ENCODE measurements at places on chromosomes 5 and 9.
A peak's percentile ranks its signal among the peaks of the same experiment; 100 is the strongest.

- DNase-seq = peak; percentile 76
These were observed 284.1 kb downstream of the HCN1 start for GRCh38 chr5:45411971-45412612.

DNA sequence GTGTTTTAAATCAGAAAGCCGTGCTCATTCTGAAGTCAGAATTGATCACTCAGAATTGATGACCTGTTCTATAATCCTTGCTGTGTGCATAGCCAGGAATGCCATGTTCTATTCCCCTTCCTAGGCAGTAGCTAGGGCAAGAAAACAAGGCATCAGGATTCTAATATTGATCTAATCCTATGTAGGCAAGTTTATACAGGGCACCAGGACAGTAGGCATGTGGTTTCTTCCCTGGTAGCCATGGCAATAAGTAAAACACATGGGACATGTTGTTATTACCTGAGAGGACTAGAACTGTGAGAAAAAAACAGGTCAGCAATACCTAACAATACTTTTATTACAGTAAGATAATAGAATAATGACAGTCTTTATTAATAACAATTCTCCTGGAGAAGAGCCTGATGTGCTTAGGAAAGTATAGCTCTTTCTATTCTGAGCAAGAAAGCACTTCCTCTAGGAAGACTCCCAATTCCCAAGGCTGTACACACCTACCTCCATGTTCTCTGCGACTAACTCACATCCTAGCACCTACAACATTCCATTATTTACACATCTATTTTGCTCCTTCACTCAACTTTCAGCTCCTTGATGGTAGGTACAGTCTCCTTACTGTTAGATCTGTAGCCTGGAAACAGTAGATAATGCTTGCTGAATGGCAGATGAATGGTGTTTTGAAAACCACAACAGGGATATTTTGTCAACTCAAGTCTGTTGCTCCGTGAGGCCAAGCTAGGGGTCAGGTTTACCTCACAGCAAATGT lies 70.8 kb downstream of the STX17 start:
- DNase-seq = no peak

- no peak for DNase-seq
These were observed 133.9 kb upstream of the ADRA1B start for GRCh38 chr5:159782197-159782994.

- no peak for DNase-seq
These were observed 143.0 kb downstream of the FGF1 start for GRCh38 chr5:142542906-142543305.

DNA sequence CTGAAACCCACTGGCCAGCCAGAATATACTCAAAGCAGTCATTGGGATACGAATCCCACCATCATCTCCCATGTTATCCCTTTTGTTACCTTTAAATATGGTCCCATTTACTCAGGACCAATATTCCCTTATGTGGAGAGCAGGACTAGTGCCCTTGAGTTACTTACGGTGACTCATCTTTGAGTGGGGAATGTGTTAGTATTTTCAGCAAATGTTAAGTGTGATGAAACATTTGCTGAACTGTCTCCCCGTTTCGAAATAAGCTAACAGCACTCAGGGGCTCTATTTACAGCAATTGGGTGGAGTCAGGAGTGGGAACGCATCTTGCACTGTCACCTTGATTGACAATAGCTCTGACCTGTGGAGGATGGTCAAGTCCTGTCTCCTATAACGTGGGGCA lies 67.4 kb downstream of the CTSL start:
- DNase-seq = peak; percentile 46

DNA sequence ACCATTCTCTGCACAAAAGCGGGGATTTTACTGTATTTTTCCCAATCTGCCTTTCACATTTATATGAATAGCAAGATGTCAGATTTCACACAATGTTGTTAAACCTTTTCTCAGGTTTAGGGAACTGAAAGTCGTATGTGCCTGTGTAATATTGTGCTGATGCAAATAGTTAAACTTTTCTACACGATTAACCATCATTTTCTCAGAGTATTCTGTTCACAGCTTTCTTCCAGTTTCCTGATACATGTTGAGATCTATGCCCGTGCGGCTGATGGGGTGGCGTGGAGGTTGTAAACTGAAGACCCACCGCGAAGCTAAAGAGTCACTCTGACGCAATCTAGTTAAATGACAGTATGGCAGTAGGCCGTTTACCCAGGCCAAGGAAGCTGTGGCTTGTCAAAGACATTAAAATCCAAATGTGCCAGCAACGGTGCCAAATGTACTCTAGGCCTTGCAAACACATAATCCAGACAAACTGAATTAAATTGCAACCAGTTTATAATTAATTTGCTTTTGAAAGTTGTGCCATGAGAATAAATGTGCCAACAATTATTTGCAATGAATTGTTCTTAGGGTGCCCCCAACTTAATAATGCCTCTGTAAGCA lies 145.7 kb downstream of the EBF1 start:
- DNase-seq = no peak

DNA sequence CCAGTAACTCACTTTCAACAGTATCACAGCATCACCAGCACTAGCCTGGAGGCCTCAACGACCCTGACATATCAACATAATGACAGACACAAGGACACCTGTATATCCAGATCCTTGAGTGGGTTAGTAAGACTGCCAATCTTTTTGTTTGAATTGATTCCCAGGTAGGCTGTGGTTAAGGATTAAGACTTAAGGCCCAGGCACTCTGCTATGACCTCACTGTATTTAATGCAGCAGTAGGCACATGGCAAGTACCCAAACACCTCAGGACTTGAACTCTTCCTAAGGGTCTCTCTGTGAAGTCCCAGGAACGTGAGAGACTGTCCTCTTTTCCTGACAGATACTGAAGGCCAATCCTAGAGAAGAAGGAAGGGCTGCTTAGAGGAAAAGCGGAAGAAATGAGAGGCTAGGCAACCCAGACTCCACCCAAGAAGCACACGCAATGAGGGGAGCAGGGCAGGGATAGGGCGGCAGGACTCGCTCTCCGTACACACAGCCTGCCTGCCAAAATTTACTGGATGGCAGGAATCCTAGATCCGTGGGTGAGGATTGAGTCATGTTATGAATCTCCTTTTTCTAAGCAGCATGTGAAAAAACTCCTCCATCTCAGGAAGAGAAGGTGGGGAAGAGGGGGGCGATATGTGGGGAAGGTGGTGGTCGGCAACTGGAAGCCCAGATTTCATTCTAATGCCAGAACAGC lies 93.4 kb downstream of the SIL1 start:
- DNase-seq = peak; percentile 6

- no peak for DNase-seq
These were observed 334.7 kb upstream of the PIK3R1 start for GRCh38 chr5:67880876-67881275.

GRCh38 chr5:139912158-139912557 lies 116.5 kb downstream of the PSD2 start:
- DNase-seq = no peak

DNA sequence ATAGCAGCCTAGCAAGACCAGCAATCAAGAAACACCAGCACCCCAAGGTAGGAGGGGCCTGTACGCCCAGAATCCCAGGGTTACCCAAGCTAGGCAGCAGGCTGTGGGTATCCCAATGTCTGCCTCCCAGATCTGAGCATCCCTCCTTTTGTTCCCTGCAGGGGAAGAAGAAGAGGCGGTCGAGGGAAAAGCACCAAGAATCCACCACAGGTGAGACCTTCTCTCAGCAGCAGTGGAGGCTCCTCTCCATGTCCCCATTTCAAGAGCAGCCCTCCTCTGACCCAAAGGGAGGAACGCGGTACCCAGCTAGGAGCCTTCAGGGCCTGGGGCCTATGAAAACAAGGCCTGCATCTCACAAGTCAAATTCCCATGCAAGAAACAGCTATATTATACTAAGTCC lies 28.9 kb downstream of the TCF7 start:
- no peak for DNase-seq

- no peak for DNase-seq
These were observed 145.1 kb downstream of the NXNL2 start for GRCh38 chr9:88680041-88680440.

GRCh38 chr5:59745415-59745863 lies 148.1 kb downstream of the PDE4D start:
- DNase-seq = no peak

GRCh38 chr5:78594610-78595457 lies 53.7 kb downstream of the LHFPL2 start:
- DNase-seq = peak; percentile 98

DNA sequence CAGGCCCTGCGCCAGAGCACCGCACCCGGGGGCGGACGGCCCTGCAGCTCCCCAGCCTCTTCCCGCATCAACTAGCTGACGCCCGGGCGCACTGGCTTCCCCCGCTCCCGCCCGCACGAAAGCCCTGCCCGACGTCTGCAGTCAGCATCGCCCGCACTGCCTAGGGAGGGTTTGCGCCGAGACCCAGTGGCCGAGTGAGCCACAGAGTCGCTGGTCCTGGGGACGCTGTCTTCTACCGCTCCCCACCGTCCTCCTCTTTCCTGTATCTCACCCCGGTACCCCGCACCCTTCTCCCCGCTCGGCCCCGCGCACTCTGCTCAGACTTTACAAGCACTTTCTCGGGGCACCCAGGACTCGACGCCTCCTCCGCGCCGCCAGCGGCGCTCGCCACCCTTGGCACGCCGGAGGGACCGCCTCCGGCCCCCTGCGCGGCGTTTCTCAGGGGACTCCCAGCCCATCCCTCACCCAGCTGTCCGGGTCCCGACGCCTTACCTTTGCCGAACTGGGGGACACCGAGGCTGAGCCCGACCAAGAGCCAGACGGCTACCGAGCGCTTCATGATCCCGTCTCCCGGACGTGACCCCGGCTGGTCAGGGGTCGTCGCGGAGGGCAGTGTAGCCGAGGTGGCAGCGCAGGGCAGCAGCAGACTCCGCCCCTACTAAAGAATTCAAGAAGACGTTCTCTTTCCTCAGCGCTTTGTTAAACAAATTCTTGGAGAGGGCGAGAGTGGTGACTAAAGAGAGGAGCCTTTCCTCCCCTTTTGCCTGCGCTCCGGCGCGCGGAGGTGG lies 670 bp downstream of the EDIL3 start:
- peak; percentile 53 for DNase-seq

DNA sequence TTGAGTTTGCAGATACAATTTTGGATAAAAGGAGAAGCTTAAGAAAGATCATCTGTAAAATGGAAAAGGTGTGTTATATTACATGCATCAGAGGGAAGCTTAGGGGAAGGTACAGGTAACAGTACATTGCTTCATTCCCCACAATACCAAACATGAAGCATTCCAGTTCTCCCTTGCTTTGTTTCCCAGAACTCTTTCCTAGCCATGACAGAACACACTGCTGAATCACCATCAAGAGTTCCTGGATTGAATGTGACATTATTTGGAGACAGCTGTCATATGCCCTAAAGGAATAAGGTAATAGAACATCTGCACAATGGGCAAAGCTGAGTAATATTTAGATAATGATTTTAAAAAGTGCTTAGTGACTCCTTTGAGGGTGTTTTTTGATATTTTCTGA lies 303.5 kb upstream of the ST8SIA4 start:
- DNase-seq = no peak

DNA sequence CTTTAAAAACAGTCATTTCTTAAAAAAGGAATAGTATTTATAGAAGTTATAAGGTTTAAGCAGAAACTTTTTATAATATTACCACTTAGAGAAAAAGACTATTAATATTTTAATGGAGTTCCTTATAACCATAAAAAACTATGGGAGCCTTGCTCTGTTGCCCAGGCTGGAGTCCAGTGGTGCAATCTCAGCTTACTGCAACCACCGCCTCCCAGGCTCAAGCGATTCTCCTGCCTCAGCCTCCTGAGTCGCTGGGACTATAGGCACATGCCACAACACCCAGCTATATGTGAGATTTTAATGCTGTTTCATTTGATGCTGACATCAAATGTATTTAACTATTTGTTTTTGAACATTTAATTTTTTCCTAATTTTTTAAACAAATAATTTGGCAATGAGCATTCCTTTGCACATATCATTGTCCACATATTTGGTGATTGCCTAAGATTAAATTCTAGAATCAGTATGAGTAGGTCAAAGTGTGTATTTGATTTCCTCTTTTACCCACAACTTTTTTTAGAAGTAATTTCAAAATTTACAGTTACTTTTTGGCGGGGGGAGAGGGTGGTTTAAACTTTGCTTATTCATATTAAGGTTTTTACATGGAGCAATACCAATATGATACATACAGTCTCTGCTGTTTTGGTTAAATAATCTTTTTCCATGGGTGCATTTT lies 235.5 kb downstream of the ARHGEF28 start:
- DNase-seq = no peak

DNA sequence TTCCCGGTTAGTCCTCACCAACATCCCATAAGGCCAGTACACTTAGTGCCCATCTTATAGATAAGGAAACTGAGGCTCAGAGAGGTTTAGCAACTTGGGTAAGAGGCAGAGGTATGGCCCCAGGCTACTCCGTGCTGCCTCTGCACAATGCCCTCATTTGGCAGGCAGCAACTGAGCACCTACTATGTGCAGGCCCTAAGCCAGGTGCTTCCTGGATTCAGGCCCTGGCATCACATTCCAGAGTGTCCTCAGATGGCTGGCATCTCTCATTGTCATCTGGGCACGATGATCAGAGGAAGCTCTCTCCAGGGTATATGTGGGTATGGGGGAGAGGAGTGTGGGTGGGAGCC lies 53.8 kb upstream of the PSD2 start:
- no peak for DNase-seq

- DNase-seq = no peak
These were observed 12.0 kb downstream of the FOXI1 start for GRCh38 chr5:170117736-170118135.

GRCh38 chr9:104506565-104506964 lies 2.5 kb downstream of the OR13F1 start:
- DNase-seq = no peak

DNA sequence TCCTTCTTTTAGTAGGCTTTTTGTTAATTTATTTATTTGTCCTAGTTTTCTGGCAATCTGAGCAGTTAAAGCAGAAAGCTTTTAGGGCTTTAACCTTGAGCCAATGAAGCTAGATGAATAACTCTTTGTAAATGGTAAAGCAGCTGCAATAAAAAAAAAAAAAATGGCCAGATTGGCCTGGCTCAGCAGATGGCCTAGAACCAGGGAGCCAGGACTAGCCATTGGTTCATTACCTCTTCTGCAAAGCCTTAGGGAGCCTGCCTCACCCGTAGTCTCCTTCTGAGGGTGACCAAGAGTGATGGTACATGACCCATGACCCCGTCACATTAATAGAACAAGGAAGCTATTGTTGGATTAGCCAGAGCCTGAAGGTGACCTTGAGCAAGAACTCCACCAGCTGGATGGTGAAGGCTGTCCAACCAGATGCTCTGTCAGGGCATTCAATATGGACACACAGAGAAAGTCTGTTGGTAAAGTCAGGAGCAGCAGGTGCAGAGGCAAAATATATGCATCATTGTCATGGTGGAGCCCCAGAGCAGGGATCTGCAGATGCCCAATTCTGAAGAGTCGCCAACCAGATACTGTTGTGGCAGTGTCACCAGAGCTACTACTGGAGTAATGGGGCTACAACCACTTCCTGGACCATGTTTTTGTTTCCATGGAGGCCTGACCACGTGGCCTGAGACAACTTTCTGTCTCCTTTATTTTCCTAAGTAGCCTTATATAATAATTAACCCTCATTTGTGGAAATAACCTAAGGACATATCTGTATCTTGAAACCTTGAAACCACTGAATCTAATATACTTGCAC lies 100.7 kb downstream of the MTX3 start:
- DNase-seq = peak; percentile 36

- no peak for DNase-seq
These were observed 107.6 kb upstream of the SPRY4 start for GRCh38 chr5:142432369-142432863.
